ENCODE measurements at places on chromosomes 12 and 14.

GRCh38 chr14:54366736-54367735, 29.8 kb upstream of the CDKN3 start:
- no peak for DNase-seq

- no peak for DNase-seq
These were observed 28.2 kb downstream of the EEA1 start for GRCh38 chr12:92900941-92901340.

DNA sequence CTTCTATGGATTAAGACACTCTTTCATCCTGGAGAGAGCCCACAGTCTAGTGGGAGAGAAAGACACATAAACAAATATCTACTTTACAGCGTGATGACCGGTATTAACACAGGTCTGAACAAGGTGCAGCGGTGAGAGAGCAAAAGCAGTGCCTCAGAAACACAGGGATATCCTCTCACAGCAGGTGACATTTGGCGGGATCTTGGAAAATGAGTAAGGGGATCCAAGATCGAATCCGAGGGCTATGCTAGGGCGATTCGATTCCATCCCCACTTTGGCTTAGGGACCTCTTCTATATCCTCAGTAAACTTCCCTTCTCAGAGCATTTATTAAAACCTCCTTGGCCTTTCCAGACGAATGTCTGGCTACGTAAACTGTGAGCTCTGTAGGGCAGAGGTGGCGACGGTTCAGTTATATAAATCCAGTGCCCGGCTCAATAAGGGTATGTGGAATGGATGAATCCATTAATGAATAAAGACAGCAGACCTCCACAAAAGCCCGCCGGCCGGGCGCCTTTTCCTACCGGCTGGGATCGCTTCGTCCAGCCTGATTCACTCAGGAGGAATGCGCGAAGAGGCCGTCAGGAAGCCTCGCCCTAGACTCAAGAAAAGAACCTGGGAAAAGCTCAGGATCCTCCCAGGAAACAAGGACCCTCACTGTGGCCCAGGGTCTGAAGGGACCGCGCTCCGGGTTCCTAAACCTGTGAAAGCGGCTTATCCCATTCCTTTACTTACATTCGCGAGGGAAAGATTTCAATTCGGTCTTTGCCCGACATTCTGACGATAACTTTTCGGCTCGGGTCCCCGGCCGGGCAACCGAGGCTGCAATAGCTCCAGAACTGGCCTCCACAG, 455 bp downstream of the ATP6V1D start:
- no peak for DNase-seq

GRCh38 chr14:92936085-92936484, 13.1 kb downstream of the CHGA start:
- no peak for DNase-seq

- no peak for DNase-seq
These were observed 225.6 kb upstream of the CRY1 start for GRCh38 chr12:107318806-107319532.

Measured in non-pigmented ciliary epithelial cell (primary cell).